Chondrocyte (in vitro differentiated cells): ENCODE measurements at places on chromosomes 13 and 19. TPM values are rescaled to one million over a fixed set of nuclear protein-coding genes. Genes with fewer than 3 reads are reported as not detected.

GRCh38 chr13:25295228-25295627, 6.2 kb upstream of the NUP58 start:
- no peaks in the 10 kb centered on the region for H3K4me1 ChIP-seq
- H3K36me3 ChIP-seq, result no peaks in the 10 kb centered on the region
- peaks cover 33% of the 10 kb centered on the region for H3K27me3 ChIP-seq
- no peak for DNase-seq

DNA sequence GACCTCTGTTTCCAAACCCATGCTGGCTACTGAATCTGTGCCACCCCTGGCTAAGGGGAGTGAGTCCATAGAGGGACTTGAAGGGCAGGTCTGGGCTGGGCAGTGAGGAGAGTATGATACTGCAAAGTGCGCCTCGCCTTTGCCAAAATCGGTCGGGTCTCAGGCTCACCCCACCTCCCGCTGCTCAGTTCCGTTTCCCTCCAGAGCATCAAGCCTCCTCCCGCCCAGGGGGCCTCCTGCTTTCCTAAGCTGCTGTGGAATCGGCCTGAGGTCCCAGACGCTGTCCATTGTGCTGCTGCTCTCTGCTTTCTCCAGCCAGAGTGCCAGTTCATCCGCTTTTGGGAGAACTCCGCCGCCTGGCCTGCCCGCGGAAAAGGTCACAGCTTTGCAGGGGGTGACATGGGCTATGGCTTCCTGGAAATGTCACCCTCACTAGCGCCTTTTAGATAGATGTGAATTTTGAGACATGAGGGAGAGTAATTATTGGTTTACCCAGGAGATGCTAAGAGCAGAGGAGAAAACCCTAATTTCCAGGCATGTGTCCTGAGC, 1418.4 kb downstream of the UQCRFS1 start:
- peaks cover 10% of the 10 kb centered on the region for H3K36me3 ChIP-seq
- no peak for DNase-seq
- peak overlapping the region; percentile 96 for H3K4me3 ChIP-seq
- no peaks in the 10 kb centered on the region for H3K27me3 ChIP-seq
- peak overlapping the region; percentile 98 for H3K27ac ChIP-seq

The NLRP12 gene
- not detected in 3 replicates for total RNA-seq

DNA sequence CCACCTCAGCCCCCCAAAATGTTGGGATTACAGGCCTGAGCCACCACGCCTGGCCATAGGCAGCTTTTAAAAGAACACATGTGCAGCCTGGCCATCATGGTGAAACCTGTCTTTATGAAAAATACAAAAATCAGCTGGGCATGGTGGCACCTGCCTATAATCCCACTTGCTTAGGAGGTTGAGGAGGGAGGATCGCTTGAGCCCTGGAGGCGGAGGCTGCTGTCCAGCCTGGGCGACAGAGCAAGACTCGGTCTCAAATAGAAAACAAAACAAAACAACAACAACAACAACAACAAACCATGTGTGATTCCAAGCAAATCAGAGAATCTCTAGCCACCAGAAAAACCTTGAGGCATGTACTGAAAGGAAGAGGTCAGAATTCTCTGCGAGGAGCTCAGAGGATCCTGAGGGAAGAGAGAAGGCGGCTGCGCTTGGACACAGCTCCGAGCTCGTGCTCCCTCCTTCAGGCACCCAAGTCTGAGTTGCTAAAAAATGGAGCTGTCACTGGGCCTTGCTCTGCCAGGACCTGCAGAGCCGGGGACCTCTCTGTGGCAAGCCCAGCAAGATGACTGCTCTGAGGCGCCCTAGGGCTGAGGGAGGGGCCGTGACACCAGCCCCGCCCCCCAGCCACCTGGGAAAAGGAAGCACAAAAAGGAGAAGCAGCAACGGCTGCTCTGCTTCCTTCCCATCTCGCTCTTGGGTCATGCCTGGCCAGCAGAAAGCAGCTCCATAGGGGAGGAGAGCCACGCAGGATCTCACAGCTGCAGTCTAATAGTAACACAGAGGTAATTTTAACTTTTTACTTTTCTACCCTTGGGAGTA, at the start of gene ARL11:
ARL11 (plus strand) TSS at position 677 of the 822 bp plus-strand sequence. CDS start 1,941 bp downstream, outside the sequence.
- H3K36me3 ChIP-seq, result no peaks in the 10 kb centered on the region
- H3K4me1 ChIP-seq, result no peaks in the 10 kb centered on the region
- DNase-seq, result no peak
- H3K27me3 ChIP-seq, result no peaks in the 10 kb centered on the region
- H3K27ac ChIP-seq, result no peak within 1 kb of the TSS

- DNase-seq, result no peak
- no peak overlapping the region for H3K27ac ChIP-seq
- no peaks in the 10 kb centered on the region for H3K36me3 ChIP-seq
- H3K27me3 ChIP-seq, result peaks cover 10% of the 10 kb centered on the region
- H3K4me1 ChIP-seq, result no peaks in the 10 kb centered on the region
Measured at GRCh38 chr13:52968074-52968700, 60.4 kb upstream of the OLFM4 start.

GRCh38 chr13:34628209-34628682, 313.8 kb upstream of the NBEA start:
- H3K36me3 ChIP-seq, result no peaks in the 10 kb centered on the region
- no peak overlapping the region for H3K27ac ChIP-seq
- H3K27me3 ChIP-seq, result peaks cover 3% of the 10 kb centered on the region

DNA sequence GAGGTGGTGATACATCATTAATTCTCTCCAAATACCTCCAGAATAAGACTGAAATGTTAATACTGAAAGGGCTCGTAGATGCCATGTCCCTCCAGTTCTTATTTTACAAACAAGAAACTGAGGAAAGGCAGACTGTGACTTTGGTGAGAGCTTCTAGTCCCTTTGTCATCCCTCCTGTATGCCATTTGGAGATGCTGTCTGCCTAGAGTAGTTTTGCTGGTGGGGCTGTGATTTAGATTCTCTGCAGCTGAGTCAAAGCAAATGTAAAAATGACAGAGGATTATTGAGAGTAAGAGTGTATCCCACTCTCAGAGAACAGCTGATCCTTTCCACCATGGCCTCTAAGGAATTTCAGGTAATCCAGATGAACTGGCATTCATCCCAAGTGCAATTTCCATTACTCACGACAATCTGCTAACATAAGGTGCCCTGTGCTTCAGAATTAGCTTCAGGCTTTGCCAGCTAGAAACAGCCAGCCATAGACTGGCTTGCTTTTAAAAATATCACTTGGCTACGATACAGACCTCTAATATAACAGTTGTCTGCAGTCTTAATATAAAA, 16.8 kb downstream of the PABPC3 start:
- no peak for DNase-seq
- peaks cover 46% of the 10 kb centered on the region for H3K27me3 ChIP-seq
- H3K4me3 ChIP-seq, result no peak overlapping the region

DNA sequence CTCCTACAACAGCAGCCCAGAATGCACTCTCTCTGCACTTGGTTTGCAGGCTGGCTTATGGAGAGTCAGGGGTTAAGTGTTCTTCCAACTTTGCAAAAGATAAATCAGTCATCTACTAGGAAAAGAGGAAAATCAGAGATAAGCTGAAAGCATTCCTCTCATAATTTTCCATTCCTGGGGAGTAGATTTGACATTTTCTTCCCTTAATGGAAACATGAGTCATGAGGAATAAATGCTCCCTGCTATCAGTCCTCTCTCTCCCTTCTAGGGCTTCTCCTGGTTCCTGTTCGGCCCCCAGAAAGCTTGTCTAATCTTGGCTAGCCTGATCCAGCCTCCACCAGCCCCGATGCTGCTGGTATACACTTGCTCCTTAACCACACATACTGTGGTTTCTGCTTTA, 28.4 kb upstream of the ENOX1 start:
- H3K4me3 ChIP-seq, result peak overlapping the region; percentile 7
- H3K4me1 ChIP-seq, result peaks cover 24% of the 10 kb centered on the region
- DNase-seq, result no peak
- H3K27ac ChIP-seq, result peak overlapping the region; percentile 85
- no peaks in the 10 kb centered on the region for H3K27me3 ChIP-seq
- peaks cover under 1% of the 10 kb centered on the region for H3K36me3 ChIP-seq
